ENCODE measurements at places on chromosomes 16 and 17.
A peak's percentile ranks its signal among the peaks of the same experiment; 100 is the strongest.

- DNase-seq = peak; percentile 8
Measured at GRCh38 chr16:12067714-12068401, 91.3 kb downstream of the SNX29 start.

- no peak for DNase-seq
Measured at GRCh38 chr17:73342050-73342522, 30.3 kb upstream of the CDC42EP4 start.

DNA sequence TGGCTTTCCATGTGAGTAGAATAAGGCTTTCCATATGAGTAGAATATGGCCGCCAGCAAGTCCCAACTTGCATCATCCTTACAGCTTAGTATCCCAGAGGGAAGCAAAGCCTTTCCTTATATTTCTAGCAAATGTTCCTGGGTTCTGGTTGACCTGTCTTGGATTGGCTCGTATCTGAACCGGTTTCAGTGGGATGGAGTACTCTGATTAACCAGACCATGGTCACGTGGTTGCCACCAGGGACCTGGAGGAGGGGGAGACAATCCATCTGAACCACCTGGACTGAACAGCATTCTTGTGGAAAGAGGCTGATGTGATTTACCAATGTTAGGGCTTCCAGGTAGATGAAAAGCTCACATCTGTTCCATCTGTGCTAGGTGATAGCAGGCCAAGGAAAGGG is 89.0 kb downstream of the SHISA6 start:
- DNase-seq = no peak

- no peak for DNase-seq
Measured at GRCh38 chr17:73658821-73659515, 14.7 kb upstream of the SDK2 start.

DNA sequence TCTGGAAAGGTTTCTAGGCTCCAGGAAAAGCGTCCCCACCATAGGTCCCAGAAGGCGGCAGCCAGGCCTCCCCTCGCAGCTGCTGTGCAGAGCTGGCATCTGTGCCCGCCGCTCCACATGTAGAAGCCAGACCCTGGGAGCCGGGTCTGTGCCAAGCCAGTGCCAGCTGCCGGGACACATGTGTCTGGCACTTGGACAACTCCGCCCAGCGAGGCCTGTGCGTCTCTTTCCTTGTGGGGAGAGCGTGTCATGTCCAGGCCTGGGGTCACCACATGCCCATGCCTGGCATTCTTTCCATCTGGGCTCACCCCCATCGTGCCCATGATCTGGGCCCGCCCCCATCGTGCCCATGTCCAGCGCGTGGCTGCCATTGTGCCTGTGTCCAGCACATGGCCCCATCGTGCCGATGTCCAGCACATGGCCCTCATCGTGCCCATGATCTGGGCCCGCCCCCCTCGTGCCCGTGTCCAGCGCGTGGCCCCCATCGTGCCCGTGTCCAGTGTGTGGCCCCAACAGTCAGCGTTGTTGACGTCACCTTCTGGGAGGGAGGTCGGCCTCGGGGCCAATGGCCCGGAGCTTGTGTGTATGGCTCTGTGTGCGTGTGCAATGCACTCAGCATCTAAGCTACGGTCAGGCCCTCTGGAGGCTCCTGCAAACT is 13.3 kb upstream of the ACSF3 start:
- DNase-seq = no peak

DNA sequence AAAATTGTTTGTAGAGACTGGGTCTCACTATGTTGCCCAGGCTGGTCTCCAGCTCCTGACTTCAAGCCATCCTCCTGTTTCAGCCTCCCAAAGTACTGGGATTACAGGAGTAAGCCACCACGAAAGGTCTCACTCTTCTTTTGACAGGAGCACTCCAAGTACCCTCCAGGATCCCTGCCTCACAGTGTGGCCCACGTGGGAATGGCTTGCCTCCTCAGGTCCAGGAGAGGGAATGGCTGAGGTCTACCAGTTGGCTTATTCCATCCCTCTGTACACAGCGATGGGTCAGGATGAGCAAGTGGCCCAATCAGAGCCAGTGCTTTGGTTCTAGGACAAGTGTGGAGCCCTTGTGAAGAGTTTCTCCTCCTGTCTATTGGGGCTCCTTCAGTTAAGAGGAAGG is 73.7 kb upstream of the ZNF423 start:
- no peak for DNase-seq

- DNase-seq = no peak
Measured at GRCh38 chr16:593406-593805, 3.5 kb downstream of the RAB40C start.

DNA sequence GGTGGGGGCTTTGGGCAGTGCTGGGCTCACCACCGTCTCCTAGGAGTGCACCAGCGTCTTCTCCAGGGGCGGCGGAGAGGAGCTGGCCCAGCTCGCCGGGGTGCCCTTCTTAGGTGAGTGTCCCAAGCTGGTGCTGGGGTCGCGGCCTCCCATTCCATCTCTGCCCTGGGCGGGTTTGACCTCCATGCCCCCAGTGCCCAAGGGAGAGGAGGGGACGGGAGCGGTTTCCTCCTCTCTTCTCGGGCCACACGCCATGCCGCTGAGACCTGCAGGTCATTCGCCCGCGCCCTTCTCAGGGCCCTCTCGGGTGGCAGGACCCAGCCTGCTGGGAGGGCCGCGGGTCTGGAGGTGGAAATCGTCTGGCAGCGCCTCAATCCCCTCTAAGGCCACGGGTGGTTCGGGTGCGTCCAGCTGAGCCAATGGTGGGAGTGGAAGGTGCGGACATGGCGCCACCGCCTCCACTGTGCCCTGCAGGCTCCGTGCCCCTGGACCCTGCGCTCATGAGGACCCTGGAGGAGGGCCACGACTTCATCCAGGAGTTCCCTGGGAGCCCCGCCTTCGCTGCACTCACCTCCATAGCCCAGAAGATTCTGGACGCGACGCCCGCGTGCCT is 5.3 kb downstream of the IGFALS start:
- DNase-seq = no peak

- no peak for DNase-seq
Measured at GRCh38 chr16:78195797-78196196, 96.3 kb downstream of the WWOX start.

- no peak for DNase-seq
Measured at GRCh38 chr16:46775214-46775613, 27.1 kb upstream of the MYLK3 start.

DNA sequence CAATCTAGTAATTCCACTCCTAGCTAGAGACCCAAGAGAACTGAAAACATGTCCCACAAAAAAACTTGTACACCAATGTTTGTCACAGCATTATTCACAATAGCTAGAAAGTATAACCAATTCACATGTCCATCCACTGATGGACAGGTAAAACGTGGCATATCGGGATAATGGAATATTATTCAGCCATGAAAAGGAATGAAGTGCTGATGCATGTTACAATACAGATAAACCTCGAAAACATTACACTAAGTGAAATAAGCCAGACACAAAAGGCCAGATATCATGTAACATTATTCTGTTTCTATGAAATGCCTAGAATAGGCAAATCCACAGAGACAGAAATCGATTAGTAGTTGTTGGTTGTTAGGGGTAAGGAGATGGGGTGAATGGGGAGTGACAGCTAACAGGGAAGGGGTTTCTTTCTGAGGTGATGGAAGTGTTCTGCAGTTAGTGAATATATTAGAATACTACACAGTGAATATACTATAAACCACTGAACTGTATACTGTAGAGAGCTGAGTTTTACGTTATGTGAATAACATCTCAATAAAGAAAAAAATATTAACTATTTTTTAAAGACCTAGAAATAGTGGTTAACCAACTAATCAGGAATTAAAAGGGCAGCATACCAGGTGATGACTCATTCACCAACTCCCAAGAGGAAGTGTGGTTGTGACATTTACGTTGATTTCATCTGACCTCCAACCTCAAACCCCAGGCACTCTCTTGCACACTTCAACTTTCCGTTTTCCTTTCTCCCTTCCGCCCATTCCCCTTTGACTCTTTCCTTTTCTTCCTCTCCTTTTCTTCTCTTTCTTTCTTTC is 48.6 kb downstream of the GAS7 start:
- no peak for DNase-seq

DNA sequence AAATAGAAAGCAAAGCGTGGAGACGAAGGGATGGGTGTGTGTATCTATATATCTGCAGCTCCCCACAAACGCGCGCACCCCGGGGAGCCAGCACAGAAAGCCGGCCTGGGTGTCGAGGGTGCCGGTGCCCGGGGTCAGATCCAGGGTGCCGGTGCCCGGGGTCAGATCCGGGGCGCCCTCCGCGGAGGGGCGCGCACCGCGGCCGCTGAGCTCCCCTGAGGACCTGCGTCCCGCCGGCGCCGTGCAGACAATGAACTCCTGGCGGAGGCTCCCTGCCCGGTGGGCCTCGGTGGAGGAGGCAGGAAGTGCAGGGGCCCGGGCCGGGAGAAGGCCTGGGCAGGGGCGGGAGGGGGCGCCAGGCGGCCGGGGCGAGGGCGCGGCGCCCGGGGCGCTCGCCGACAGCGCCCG is 1.1 kb downstream of the ZNF423 start:
- DNase-seq = no peak

DNA sequence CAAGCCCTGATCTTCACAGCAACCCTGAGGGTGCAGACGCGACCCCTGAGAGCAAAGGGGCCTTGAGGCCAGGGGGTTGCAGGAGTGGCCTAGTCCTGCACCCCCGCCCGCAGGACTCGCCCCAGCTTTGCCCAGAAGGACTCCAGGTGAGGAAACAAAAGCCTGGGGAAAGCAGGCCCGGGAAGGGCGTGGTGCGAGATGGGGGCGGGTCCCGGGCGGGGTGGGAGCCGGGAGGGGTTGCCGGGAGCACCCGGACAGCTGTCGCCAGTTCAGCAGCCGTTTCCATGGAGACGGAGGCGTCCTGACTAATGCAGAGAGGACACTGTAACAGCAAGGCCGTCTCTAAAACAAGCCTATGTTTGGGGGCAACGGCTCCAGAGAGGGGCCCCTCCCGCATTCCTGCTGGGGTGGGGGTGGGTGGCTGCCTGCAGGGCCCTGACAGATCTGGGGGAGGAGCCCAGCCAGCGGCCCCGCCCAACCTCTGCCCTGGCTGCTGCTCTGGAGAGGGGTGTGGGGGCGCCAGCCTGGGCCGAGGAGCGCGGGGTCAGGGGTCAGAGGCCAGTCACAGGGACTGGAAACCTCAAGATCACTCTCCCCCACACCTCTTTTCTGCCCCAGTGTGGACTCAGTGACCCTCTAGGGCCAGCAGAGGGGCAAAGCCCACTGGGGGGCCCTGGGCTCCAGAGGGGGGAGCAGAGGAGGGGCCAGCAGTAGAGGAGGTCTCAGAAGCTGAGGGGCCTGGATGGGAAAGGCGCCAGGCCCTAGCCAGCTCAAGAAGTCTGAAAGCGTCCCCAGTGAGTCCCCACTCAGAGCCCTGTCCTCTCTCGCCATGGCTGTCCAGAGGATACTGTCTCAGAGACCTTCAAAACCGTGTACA is 3.1 kb upstream of the TPPP3 start:
- peak; percentile 75 for DNase-seq

GRCh38 chr16:80802138-80802537 is 2.3 kb downstream of the CDYL2 start:
- DNase-seq = no peak

DNA sequence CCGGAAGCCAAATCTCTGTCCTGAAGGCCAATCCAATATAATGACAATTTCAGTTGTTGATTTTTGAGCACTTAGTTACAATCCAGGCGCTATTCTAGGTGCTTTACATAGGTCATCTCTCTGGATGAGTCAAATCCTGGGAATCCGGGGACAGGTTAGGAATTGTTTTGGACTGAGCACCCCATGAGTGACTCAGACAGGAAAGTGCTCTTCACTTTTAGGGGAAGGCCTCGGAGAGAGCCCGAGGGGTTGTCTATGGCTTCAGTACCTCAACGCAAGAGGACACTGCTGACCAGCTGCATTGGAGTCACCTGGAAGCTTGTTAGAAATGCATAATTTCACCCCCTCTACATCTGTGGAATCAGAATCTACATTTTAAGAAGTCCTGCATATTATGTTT is 108.8 kb downstream of the IRX5 start:
- no peak for DNase-seq

- DNase-seq = no peak
Measured at GRCh38 chr16:61812251-61812650, 224.0 kb downstream of the CDH8 start.

- no peak for DNase-seq
Measured at GRCh38 chr17:10745231-10745630, 15.4 kb upstream of the TMEM220 start.

- DNase-seq = no peak
Measured at GRCh38 chr16:81321039-81321438, 6.3 kb downstream of the GAN start.

DNA sequence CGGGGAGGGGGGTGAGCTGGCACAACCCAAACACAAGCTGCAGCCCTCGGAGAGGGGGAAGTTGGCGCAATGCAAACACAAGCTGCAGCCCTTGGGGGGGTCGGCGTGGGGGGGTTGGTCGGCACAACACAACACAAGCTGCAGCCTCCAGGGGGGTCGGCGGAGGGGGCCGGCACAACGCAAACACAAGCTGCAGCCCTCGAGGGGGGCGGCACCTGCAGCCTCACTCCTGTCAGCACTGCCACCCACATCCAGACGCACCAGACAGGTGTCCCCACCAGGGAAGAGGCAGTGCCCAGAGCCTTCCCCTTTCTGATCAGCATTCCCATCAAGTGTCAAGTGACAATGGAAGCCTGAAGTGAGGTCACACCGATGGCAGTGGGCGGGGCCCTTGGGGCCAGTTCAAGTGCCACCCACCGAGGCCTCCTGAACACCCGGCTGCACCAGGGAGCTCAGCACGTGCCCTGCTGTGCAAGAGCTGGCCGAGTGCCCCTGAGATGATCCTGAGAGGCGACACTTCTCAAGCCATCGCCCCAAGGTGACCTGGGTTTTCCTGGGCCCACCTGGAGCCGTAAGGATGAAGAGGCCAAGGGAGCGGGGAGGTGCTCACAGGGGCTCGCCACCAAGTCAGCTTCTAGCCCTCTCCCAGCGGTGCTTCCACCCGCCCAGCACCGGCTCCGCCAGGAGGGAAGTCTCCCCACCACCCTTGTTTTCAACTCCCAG is 59.3 kb downstream of the KLHDC4 start:
- peak; percentile 68 for DNase-seq

GRCh38 chr17:82103553-82104451 is 5.8 kb upstream of the FASN start:
- no peak for DNase-seq

DNA sequence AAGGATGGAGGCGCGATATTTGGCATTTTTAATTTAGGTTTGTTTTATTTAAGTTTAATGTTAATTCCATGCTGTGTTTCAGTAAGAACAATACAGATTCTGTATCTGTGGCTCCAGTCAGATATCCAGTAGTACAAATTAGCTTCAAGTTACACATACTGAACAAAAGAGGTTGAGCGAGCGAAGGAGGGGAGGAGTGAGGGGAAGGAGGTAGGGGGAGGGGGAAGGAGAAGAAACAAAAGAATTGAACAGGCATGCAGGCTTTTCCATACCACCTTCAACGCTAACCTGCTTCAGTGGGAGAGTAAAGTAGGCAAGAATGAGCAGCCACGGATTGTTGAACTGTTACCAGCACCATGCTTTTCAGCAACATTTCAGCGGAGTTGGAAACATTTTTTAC is 55.5 kb downstream of the YWHAE start:
- no peak for DNase-seq
